NCI-H82 (cell line): ENCODE measurements at places on chromosomes 5 and 9.

- DNase-seq: peak; percentile 18
These were observed 51.3 kb downstream of the ANXA1 start for GRCh38 chr9:73202980-73203379.

- no peak for DNase-seq
These were observed 2.1 kb downstream of the TMED9 start for GRCh38 chr5:177594071-177594470.

DNA sequence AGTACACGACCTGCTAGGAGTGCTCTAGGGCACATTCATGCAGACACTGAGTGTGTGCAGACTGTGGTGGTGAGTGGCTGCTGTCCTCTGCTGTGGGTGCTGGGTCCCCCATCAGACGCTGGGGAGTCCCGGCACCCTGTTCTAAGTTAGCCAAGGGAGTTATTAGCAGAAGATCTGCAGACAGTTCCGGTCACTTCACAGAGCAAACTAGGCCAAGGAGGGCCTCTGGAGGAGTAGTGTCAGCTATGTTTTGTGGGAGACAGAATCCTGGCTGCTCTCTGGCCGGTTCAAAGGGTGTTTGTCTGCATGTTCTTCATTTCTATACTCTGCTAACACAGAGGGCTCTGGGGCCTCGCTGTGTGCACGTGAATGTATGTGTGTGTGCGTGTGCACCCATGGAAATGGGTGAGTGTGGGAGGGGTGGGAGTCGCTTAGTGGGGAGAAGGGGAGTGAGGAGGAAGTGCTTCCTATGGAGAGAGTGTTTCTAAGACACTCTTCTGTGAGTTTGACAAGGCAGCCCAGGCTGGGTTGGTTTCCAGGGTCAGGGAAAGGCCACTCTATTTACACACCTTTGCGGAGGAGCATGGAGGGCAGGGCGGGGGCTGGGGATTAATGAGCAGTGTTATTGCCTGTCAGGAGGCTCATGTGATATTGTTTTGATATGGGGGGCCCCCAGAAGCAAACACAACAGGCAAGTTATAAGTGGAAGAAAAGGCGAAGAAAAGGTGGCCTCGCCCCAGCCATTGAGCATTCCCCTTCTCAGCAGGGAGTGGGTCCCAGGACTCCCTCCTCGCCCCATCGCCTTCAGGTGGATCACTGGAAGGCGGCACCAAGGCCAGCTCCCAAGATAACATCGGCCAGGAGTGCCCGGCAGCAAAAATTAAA lies 68.9 kb downstream of the MACROH2A1 start:
- DNase-seq: no peak

DNA sequence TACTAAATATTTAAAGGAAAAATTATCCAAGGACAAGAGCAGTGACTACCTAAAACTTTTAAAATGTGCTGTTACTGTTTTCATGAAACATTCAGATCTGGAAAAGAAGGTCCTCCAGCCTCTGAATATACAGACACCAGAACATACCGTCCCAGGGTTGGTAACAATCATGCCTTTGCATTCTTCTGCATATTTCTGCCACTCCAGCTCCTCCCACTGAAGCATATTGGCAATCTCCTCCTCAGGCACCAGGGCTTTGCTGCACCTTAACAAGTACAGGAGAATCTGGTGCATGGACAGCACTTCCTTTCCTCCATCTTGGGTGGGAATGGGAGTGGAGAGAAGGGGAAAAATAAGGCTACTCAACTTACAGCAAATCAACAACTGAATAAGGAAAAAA lies 60.0 kb downstream of the DROSHA start:
- no peak for DNase-seq

- peak; percentile 38 for DNase-seq
These were observed 235.6 kb downstream of the EDIL3 start for GRCh38 chr5:84149094-84149493.

- no peak for DNase-seq
These were observed 623.6 kb upstream of the CDH18 start for GRCh38 chr5:20611620-20612019.

- no peak for DNase-seq
These were observed 31.2 kb downstream of the HMGCS1 start for GRCh38 chr5:43281840-43282658.

DNA sequence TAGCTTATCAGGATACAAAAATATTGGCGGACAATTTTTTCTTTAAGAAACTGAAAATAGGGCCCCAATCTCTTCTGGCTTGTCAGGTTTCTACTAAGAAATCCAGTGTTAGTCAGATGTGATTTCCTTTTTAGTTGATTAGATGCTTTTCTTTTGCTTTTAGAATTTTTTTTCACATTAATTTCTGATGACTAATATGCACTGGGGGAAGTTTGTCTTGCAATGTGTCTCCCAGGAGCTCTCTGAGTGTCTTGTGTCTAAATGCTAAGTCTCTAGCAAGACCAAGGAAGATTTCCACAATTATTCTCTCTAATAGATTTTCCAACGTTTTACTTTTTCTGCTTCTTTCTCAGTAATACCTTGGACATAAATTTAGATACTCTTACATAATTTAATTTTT lies 559.8 kb upstream of the TYRP1 start:
- no peak for DNase-seq

- no peak for DNase-seq
These were observed 192.0 kb downstream of the MTRR start for GRCh38 chr5:8060953-8061429.

DNA sequence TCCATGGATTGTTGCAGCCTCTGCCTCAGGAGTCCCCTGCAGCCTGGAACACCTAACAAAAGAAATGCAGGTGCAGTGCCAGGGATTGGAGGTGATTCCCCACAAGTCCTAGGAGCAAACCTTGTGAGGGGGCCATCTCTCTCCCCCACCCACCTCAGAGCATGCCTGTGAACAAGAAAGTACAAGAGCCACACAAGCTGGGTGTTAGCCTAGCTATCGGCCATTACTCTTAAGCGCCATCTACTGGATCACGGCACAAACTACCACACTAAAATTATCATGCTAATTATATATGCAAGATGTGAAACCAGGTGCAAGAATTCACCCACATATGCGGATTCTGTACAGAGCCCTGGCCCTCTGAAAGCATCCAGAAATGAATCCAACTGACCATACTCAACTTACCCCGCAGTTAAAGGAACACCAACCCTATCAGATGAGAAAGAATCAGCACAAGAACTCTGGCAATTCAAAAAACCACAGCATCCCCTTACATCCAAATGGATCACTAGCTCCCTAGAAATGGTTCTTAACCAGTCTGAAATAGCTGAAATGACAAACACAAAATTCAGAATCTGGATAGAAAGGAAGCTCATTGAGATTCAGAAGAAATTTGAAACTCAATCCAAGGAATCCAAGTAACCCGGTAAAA lies 16.5 kb upstream of the PRSS3 start:
- peak; percentile 80 for DNase-seq

DNA sequence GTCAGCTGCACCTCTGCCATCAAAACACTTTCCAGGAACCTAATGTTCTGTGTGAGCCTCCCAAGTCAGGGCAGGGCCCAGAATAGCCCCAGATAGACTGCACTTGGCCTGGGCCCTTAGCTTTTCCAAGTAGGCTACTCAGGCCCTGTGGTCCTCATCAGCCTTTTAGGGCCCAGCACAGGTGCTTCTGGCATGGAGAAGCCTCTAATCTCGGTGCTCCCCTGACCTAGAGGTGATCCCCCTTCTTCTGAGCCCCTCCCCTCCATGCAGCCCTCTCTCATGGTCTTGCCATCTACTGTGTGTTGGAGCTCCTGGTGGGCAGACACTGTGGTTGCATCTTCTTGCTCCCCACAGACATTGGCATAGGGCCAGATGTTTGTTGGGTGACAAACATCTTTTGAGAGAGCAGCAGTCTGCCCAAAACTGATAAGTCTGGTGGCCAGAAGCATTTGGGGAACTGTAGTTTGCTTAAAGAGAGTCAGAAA lies 28.1 kb downstream of the FRMPD1 start:
- DNase-seq: peak; percentile 62

- DNase-seq: no peak
These were observed 289.6 kb downstream of the GABRB2 start for GRCh38 chr5:161256957-161257356.

DNA sequence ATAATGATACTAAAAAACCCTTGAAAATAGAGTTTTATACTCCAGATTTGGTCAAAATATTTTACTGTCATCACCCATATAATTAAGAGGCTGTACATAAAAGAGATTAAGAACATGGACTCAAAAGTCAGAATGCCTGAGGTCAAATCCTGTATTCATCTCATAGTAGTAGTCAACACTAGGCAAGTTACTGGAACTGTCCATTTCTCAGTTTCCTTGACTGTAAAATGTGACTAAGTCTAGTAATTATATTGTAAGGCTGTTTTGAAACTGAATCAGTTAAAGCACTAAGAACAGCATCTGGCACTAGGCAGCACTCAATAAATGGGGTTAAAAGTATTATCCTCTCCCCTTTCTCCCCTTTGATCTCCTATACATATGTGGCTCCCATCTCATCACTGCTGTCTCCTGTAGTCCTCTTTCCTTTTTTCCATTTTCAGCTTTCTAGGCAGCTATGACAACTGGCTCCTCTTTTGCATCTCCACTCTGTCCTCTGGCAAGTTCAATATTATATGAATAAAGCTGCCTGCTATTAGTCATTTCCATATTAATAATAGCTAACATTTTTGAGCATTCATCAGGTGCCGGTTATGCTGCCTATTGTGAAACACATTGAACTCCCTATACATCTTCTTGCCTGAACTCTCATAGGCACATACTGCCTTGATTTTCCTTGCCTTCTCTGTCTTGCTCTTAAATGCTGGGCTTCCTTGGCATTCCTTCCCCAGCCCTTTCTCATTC lies 185.8 kb upstream of the NREP start:
- peak; percentile 56 for DNase-seq

DNA sequence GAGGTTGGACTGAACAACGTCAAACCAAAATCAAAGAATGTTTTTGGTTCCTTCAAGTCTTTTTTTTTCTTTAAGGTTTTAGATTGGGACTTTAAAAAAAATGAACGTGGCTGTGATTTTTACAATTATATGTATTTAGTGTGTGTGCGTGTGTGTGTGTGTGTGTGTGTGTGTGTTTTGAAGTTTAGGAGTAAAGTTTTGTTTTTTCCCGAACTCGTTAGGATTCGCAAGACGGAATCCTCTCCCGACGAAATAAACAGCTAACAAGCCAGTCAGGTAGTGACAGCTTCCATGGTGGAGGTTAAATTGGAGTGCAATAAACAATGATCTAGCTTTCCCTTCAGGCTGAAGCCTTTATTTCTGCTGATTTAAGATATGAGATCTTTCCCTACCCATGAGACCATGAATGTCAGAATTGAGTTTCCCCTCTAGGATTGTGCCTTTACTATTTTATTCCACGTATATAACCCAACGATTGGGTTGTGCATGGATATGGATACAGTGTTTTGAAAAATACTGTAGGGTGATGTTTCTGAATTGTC lies 1.2 kb downstream of the KIAA1958 start:
- peak; percentile 30 for DNase-seq

DNA sequence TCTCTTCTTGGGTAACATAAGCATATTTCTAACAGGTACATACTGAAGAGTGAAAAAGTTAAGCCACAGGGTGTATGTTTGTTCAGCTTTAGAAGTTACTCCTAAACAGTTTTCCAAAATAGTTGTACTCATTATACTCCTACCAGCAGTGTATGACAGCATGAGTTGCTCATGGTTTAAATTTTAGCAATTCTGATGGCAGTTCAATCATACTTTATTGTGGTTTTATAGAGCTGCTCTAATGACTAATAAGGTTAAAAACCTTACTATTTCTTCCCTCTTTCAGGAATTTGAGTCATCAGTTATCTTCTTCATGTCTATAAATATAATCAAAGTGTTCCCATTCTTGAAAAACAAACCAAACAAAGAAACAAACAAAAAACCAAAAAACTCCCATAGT lies 81.5 kb downstream of the CAAP1 start:
- DNase-seq: no peak

DNA sequence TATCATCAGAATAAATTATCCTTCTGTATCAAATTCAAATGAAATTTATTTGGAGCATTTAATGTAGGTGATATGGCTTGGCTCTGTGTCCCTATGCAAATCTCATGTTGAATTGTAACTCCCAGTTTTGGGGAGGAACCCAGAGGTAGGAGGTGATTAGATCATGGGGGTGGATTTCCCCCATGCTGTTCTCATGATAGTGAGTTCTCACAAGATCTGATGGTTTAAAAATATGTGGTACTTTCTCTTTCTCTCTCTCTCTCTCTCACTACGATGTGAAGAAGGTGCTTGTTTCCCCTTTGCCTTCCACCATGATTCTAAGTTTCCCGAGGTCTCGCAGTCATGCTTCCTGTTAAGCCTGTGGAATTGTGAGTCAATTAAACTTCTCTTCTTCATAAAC lies 678.4 kb upstream of the RGMB start:
- no peak for DNase-seq

DNA sequence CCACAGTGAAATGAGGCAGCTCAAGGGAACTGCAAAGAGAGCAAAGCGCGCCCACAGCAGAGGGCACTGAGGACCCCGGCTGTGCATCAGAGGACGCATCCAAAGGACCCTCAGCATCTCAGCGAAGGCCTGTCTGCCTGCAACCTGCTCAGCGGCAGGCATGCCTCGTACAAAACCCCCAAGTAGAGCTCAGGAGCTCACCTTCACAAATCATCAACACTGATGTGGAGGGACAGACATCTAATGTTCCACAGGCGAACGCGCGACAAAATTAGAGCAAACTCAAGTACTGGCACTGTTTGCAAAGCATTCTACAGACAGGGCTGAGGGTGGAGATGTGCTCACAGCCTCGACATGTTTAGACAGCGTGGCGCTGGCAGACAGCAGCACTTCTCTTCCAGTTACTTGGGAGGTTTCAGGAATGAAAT lies 81.0 kb downstream of the DCP2 start:
- DNase-seq: no peak

DNA sequence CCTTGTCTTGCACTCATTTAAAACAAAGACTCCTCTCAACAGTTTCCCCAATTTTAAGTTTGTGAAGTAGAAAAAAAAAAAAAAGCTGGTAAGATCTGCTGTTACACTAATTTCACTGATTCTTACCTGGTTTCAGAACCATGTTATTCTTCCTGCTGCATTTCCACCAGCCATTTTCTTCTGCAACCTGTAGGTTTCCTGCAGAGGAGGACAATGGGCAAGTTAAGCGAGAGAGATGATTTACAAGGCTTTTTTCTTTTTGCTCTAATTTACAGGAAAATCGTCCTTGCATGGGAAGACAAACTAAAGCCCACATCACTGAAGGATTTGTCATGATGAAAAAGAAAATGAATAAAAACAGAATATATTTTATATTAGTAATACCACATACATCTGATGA lies 86.0 kb upstream of the SMARCA2 start:
- no peak for DNase-seq

- peak; percentile 62 for DNase-seq
These were observed 53.7 kb downstream of the RGMB start for GRCh38 chr5:98827161-98827560.

- DNase-seq: no peak
These were observed 41.6 kb upstream of the PPP2CA start for GRCh38 chr5:134267366-134268018.

- no peak for DNase-seq
These were observed 199.3 kb upstream of the SEMA6A start for GRCh38 chr5:116773926-116774325.

DNA sequence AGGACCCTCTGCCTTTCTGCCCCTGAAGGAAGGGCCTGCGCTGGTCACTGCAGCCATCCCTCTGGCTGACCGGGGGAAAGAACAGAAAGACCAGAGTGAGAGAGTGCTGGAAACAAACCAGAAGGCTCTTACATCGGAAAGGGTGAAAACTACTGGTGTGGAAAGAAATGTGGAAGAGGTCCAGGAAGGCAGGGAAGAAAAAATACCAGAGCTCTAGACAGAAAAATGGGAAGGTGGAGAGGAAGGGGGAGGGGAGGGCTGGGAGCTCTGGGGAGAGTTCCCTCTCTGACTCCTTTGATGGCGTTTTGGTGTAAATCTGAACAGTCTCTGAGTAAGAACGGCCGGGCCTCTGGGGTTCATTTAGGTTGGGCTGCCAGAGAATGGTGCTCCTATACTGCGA lies 47.7 kb downstream of the COL23A1 start:
- DNase-seq: no peak
